Activated CD8-positive, alpha-beta T cell treated with anti-CD3 and anti-CD28 coated beads for 36 hours (primary cell): ENCODE measurements at places on chromosomes 12 and 14. TPM values are rescaled to one million over a fixed set of nuclear protein-coding genes. Genes with fewer than 3 reads are reported as not detected.

PHETA1 gene
- 1.7 TPM for total RNA-seq

OTUB2 gene
- total RNA-seq: 0.29 TPM

USP5 gene
- 109 TPM for total RNA-seq

RITA1 gene
- total RNA-seq: 19.1 TPM

OTX2 gene
- not detected for total RNA-seq

LHX5 gene
- total RNA-seq: not detected

REP15 gene
- total RNA-seq: not detected

FZD10 gene
- not detected for total RNA-seq

PRIMA1 gene
- total RNA-seq: not detected

PGF gene
- total RNA-seq: 0.45 TPM

GSG1 gene
- not detected for total RNA-seq

EML1 gene
- 0.70 TPM for total RNA-seq

SLC10A1 gene
- not detected for total RNA-seq

MTA1 gene
- total RNA-seq: 133 TPM

PMCH gene
- not detected for total RNA-seq

FAR2 gene
- total RNA-seq: 7.0 TPM

FGF23 gene
- not detected for total RNA-seq

AKAP3 gene
- 2.0 TPM for total RNA-seq

ERBB3 gene
- total RNA-seq: 0.98 TPM

OR4N5 gene
- total RNA-seq: not detected

NFE2 gene
- total RNA-seq: not detected

CCDC177 gene
- total RNA-seq: not detected

NRDE2 gene
- total RNA-seq: 19.2 TPM

LRRC10 gene
- total RNA-seq: not detected

STXBP6 gene
- total RNA-seq: not detected

EIF2S3B gene
- total RNA-seq: 3.8 TPM

FBRSL1 gene
- 41.4 TPM for total RNA-seq

KRT83 gene
- total RNA-seq: not detected

KLRD1 gene
- total RNA-seq: 6.9 TPM

COL2A1 gene
- total RNA-seq: 0.34 TPM

FGD4 gene
- 0.25 TPM for total RNA-seq

GPR137C gene
- total RNA-seq: 0.11 TPM

DDX47 gene
- total RNA-seq: 86.0 TPM

ABCC9 gene
- total RNA-seq: not detected

ZNF891 gene
- total RNA-seq: 1.8 TPM

UNC79 gene
- total RNA-seq: 0.05 TPM

COX8C gene
- not detected for total RNA-seq

PTGER2 gene
- total RNA-seq: 19.5 TPM

ARHGEF25 gene
- 1.1 TPM for total RNA-seq

MOAP1 gene
- 19.1 TPM for total RNA-seq

SLC25A47 gene
- total RNA-seq: not detected

SLC6A15 gene
- not detected for total RNA-seq

APAF1 gene
- 14.3 TPM for total RNA-seq

SLC5A8 gene
- not detected for total RNA-seq

TMEM132C gene
- total RNA-seq: not detected

FOXG1 gene
- total RNA-seq: not detected

RTL1 gene
- total RNA-seq: not detected

TDG gene
- total RNA-seq: 37.4 TPM

TBC1D30 gene
- 0.72 TPM for total RNA-seq

KRT79 gene
- total RNA-seq: 0.87 TPM

KCNJ8 gene
- total RNA-seq: not detected

MYBPC1 gene
- not detected for total RNA-seq

REM2 gene
- total RNA-seq: 0.20 TPM

NKX2-1 gene
- total RNA-seq: 0.25 TPM

DDX23 gene
- 95.6 TPM for total RNA-seq

DAZAP2 gene
- 98.3 TPM for total RNA-seq

SETD3 gene
- 50.7 TPM for total RNA-seq

CCDC88C gene
- total RNA-seq: 87.8 TPM

PEX5 gene
- 41.8 TPM for total RNA-seq

SAMD4A gene
- total RNA-seq: 4.9 TPM
